ENCODE measurements at places on chromosomes 12 and 14. TPM values are rescaled to one million over a fixed set of nuclear protein-coding genes. Genes with fewer than 3 reads are reported as not detected.
A peak's percentile ranks its signal among the peaks of the same experiment; 100 is the strongest.

The RHEBL1 gene
- total RNA-seq: 6.3 TPM

The ASCL1 gene
- not detected for total RNA-seq

The ADIPOR2 gene
- 38.6 TPM for total RNA-seq

The POTEM gene
- total RNA-seq: not detected

The STK38L gene
- total RNA-seq: 15.0 TPM

The OR4K1 gene
- not detected for total RNA-seq

DNA sequence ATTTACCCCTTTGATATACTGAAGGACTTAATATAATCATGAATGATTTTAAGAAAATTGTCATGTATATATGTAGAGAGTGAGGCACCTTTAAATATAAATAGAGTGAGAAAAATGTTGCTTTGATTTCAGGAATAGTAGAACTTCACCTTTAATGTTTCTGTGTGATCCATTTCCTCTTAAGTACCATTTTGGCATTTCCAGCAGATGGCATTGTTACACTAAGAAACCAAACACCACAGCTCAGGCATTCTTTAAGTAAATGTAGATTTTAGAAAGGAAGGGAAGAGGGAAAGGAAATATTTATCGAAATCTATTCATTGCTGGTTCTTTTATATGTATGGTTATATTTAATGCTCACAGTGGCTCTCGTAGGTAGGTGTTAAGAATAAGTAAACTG lies 556.7 kb upstream of the FBXO33 start:
- no peak overlapping the region for H3K4me3 ChIP-seq
- H3K27me3 ChIP-seq: no peaks in the 10 kb centered on the region
- H3K4me1 ChIP-seq: no peaks in the 10 kb centered on the region
- H3K36me3 ChIP-seq: no peaks in the 10 kb centered on the region
- H3K27ac ChIP-seq: no peak overlapping the region

- no peaks in the 10 kb centered on the region for H3K36me3 ChIP-seq
- peaks cover 15% of the 10 kb centered on the region for H3K27me3 ChIP-seq
- H3K4me1 ChIP-seq: no peaks in the 10 kb centered on the region
- no peak overlapping the region for H3K4me3 ChIP-seq
- DNase-seq: no peak
Observed at GRCh38 chr12:65099182-65099581, 21.9 kb downstream of the WIF1 start.

GRCh38 chr14:38207736-38208617 lies at the start of gene SSTR1:
TSS of gene SSTR1 (plus strand) at chr14:38207904. CDS start at chr14:38209390, 1,486 bp downstream.
- H3K4me3 ChIP-seq: no peak within 1 kb of the TSS
- peaks cover 25% of the 10 kb centered on the region for H3K27me3 ChIP-seq
- no peak within 1 kb of the TSS for H3K27ac ChIP-seq
- peaks cover 3% of the 10 kb centered on the region for H3K4me1 ChIP-seq
- H3K36me3 ChIP-seq: no peaks in the 10 kb centered on the region
- DNase-seq: no peak

DNA sequence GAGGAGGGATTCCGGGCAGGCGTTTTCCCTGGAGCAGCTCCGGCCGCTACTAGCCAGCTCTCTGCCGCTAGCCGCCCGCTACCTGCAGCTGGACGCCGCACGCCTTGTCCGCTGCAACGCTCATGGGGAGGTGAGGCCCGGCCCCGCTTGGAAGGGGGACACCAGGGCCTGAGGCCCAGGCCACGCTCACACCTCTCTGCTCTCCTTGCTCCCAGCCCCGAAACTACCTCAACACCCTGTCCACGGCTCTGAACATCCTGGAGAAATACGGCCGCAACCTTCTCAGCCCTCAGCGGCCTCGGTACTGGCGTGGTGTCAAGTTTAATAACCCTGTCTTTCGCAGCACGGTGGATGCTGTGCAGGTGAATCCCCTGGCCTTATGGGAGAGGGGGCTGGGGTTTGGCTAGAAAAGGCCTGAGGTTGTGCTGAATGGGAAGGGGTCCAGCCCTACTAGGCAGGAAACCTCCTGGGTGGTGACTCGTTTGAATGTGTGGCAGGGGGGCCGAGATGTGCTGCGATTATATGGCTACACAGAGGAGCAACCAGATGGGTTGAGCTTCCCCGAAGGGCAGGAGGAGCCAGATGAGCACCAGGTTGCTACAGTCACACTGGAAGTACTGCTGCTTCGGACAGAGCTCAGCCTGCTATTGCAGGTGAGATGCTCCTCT lies 597 bp downstream of the RNF31 start:
- H3K36me3 ChIP-seq: peaks cover 54% of the 10 kb centered on the region
- no peaks in the 10 kb centered on the region for H3K27me3 ChIP-seq
- peak overlapping the region; percentile 91 for H3K4me3 ChIP-seq
- H3K4me1 ChIP-seq: peaks cover 28% of the 10 kb centered on the region
- H3K27ac ChIP-seq: no peak overlapping the region

DNA sequence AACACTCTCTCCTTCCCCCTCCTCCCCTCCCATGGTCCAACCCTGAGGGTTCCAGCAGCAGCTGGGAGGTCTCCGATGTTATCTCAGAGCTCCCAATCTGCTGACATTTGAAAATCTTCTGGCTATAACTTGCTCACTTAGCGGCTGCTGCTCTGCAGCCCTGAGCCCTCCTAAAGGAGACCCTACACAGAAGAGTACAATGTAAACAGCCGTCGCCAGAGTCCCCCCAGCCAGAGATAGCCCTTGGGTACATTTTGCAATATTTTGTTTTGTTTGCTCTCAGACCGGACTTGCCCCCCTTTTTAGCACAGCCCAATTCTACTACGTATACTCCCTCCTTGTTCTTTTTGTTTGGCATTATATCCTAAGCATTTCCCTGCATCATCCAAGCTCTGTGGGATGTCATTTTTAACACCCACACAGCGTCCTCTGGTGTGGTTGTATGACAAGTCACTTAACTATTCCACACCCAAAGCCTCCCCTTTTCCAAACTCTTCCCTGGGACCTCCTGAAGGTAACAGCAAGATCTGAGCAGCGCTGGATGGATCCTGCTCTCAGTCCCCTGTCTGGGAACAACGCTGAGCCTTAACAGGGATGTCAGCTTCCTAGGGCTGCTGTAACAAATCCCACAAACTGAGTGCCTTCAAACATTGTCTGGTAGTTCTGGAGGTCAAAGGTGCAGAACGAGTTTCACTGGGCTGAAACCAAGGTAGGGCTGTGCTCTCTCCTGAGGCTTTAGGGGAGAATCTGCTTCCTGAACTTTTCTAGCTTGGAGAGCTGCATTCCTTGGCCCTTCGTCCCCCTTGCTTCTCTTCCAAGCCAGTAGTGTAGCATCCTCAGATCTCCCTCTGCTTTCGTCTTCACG lies 25.3 kb upstream of the TCL1B start:
- H3K27ac ChIP-seq: no peak overlapping the region
- DNase-seq: no peak

- H3K4me3 ChIP-seq: no peak overlapping the region
- DNase-seq: no peak
- H3K27me3 ChIP-seq: no peaks in the 10 kb centered on the region
- no peak overlapping the region for H3K27ac ChIP-seq
Observed at GRCh38 chr12:45189766-45190403, 26.0 kb upstream of the ANO6 start.

GRCh38 chr14:99946652-99947489 lies 118.4 kb upstream of the EVL start:
- H3K36me3 ChIP-seq: no peaks in the 10 kb centered on the region
- peaks cover 13% of the 10 kb centered on the region for H3K27me3 ChIP-seq
- H3K4me3 ChIP-seq: no peak overlapping the region

- H3K4me1 ChIP-seq: no peaks in the 10 kb centered on the region
- H3K4me3 ChIP-seq: no peak overlapping the region
- H3K36me3 ChIP-seq: no peaks in the 10 kb centered on the region
- no peak for DNase-seq
- no peaks in the 10 kb centered on the region for H3K27me3 ChIP-seq
Observed at GRCh38 chr12:5614256-5614655, 182.3 kb downstream of the NTF3 start.

GRCh38 chr14:62896932-62897456 lies 148.3 kb downstream of the KCNH5 start:
- DNase-seq: no peak
- H3K4me3 ChIP-seq: no peak overlapping the region
- no peaks in the 10 kb centered on the region for H3K4me1 ChIP-seq
- H3K27ac ChIP-seq: no peak overlapping the region
- no peaks in the 10 kb centered on the region for H3K36me3 ChIP-seq
